ENCODE measurements at places on chromosomes 5 and 9. TPM values are rescaled to one million over a fixed set of nuclear protein-coding genes. Genes with fewer than 3 reads are reported as not detected.

- no peak for DNase-seq
- H3K4me1 ChIP-seq: no peaks in the 10 kb centered on the region
- no peaks in the 10 kb centered on the region for H3K27me3 ChIP-seq
Measured at GRCh38 chr5:72760259-72760658, 56.2 kb upstream of the TNPO1 start.

DNA sequence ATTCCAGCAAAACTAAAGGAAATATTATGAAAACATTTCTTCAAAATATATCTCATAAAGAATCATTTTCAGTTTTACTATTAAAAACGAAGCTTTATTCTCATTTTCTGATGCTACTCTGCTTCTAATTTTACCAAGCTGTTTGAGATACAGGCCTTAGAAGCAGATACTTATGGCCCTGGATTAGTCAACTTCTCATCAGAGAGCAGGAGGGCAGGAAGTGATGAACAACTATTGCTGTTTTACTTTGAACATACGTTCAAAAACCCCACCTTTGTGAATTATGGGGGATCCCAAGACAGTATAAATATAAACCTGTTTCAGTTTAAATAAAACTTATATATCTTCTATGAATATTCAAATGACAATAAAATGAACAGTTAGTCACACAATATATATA lies 16.0 kb downstream of the MPDZ start:
- H3K27me3 ChIP-seq: no peaks in the 10 kb centered on the region
- no peak overlapping the region for H3K27ac ChIP-seq
- DNase-seq: no peak
- no peaks in the 10 kb centered on the region for H3K4me1 ChIP-seq
- no peaks in the 10 kb centered on the region for H3K36me3 ChIP-seq
- H3K4me3 ChIP-seq: no peak overlapping the region

GRCh38 chr5:125346316-125346715 lies 599.9 kb upstream of the ZNF608 start:
- no peaks in the 10 kb centered on the region for H3K27me3 ChIP-seq
- H3K36me3 ChIP-seq: no peaks in the 10 kb centered on the region
- no peaks in the 10 kb centered on the region for H3K4me1 ChIP-seq

- DNase-seq: no peak
- H3K27me3 ChIP-seq: no peaks in the 10 kb centered on the region
- no peak overlapping the region for H3K4me3 ChIP-seq
- H3K36me3 ChIP-seq: no peaks in the 10 kb centered on the region
- no peak overlapping the region for H3K27ac ChIP-seq
Measured at GRCh38 chr5:107499237-107499636, 171.5 kb downstream of the EFNA5 start.

DNA sequence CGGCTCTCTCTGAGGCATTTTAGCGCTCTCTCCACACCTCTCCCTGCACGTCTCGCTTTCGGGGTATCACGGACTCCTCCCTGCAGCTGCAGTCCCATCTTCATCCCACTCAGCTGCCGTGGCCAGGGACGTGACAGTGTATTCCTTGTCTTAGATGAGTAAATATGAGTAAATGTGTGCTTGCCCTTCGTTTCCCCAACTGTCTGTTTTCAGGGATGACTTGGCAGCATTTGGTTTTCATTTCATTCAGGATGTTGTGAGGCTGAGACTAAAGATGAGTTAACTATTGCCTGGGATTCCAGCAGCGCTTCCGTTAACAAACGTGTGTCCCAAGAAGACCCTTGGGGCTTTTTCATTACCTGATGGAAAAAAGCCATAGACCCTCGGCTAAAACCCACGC lies 29.5 kb downstream of the GDNF start:
- H3K36me3 ChIP-seq: no peaks in the 10 kb centered on the region
- no peak for DNase-seq
- no peak overlapping the region for H3K27ac ChIP-seq
- H3K4me3 ChIP-seq: no peak overlapping the region
- peaks cover 2% of the 10 kb centered on the region for H3K27me3 ChIP-seq

DNA sequence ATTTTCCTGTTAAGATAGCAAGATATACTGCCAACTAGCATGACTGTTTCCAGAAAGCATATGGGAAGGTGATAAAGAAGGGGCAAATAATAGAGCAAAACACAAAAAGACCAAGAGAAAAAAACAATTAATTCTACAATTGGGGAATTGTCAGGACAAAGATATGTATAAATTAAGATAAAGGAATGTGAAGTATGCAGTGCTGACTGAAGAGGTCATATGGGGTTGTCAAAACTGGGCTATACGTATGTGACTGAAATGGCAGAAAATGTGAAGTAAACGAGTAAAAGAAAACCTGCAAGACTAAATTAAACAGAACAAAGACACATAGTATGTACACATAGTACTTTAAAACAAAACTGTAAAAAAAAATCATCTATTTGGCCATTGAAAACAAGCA lies 222.3 kb downstream of the ARL15 start:
- H3K27ac ChIP-seq: no peak overlapping the region
- no peaks in the 10 kb centered on the region for H3K36me3 ChIP-seq
- no peaks in the 10 kb centered on the region for H3K4me1 ChIP-seq
- H3K4me3 ChIP-seq: no peak overlapping the region
- no peak for DNase-seq
- no peaks in the 10 kb centered on the region for H3K27me3 ChIP-seq

GRCh38 chr5:82295144-82295543 lies 17.0 kb upstream of the RPS23 start:
- DNase-seq: no peak
- H3K27ac ChIP-seq: no peak overlapping the region
- H3K27me3 ChIP-seq: no peaks in the 10 kb centered on the region
- no peaks in the 10 kb centered on the region for H3K36me3 ChIP-seq
- no peaks in the 10 kb centered on the region for H3K4me1 ChIP-seq
- H3K4me3 ChIP-seq: no peak overlapping the region

DNA sequence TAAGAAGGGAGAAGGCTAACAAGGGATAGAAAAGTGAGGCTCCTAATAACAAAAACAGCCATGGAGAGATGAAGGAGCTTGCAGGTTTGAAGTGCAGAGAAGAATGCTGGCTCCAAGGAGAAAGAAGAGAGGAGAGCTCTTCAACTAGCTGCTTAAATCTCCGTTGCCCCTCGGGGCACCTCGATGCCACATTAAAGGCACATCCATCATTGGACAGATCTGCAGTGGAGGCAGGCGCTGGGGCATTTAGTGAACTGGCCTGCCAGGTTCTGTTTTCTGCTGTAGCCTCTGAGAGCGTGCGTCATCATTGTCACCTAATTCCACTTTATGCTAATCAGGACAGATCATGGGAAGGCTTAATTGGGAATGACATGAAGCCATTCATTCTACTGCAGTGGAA lies 1426.2 kb upstream of the WWC1 start:
- H3K27me3 ChIP-seq: no peaks in the 10 kb centered on the region
- H3K4me3 ChIP-seq: no peak overlapping the region
- H3K4me1 ChIP-seq: no peaks in the 10 kb centered on the region
- H3K36me3 ChIP-seq: no peaks in the 10 kb centered on the region

GRCh38 chr9:106333481-106333880 lies 529.5 kb upstream of the ZNF462 start:
- H3K27me3 ChIP-seq: no peaks in the 10 kb centered on the region
- H3K4me1 ChIP-seq: no peaks in the 10 kb centered on the region
- no peak for DNase-seq
- no peak overlapping the region for H3K4me3 ChIP-seq
- no peaks in the 10 kb centered on the region for H3K36me3 ChIP-seq
- no peak overlapping the region for H3K27ac ChIP-seq

- H3K4me3 ChIP-seq: no peak overlapping the region
Measured at GRCh38 chr5:19564036-19564435, 424.0 kb downstream of the CDH18 start.

GRCh38 chr5:31593665-31594064 lies 45.3 kb upstream of the PDZD2 start:
- no peaks in the 10 kb centered on the region for H3K27me3 ChIP-seq
- no peak for DNase-seq
- no peaks in the 10 kb centered on the region for H3K36me3 ChIP-seq
- no peaks in the 10 kb centered on the region for H3K4me1 ChIP-seq

DNA sequence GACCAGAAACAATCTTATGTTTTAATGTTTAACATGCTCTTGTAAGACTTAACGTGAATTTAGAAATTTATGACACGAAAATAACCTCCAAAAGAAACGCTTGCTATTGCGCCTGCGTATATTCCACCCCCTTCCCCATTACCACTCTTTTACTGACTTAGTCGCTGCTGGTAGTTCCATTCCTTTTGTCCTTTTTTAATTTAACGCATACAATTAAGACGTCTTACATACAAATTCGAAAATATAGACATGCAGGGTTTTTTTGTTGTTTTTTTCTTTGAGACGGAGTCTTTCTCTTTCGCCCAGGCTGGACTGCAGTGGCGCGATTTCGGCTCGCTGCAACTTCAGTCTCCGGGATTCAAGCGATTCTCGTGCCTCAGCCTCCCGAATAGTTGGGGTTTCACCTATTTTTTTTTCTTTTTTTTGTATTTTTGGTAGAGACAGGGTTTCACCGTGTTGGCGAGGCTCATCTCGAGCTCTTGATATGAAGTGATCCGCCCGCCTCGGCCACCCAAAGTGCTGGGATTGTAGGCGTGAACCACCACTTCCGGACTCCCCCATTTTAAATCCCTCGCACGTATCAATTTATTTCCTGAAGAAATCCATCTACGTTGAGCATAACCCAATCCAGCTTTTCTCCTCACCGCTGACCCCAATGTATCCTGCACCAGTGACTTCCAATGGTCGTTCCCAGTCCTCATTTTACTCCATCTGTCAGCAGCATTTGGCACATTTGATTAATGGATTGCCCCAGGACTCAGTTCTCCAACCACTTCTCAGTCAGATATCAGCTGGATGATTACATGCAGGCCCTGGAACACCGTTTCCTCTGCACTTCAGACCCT lies 684 bp upstream of the MED7 start:
- H3K4me3 ChIP-seq: peak overlapping the region; percentile 90
- H3K27ac ChIP-seq: peak overlapping the region; percentile 96
- peaks cover 8% of the 10 kb centered on the region for H3K36me3 ChIP-seq
- H3K27me3 ChIP-seq: no peaks in the 10 kb centered on the region

DNA sequence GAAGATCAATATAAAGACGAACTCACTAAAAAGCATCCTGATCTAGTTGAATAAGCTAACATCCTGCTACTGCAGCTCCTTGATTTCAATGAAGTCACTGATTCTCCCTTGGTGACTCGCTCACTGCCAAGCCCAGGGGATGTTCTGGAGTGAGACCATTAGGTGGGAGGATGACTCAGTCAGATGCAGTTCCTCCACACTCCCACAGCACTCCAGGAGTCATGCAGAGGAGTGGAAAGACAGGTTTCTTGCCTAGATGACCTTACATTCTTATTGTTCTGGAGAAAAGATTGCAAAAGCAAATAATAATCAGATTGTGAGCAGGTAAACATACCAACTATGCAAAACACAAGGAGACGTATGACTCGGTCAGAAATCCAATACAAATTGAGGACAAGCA lies 15.3 kb downstream of the GCNT4 start:
- H3K4me3 ChIP-seq: no peak overlapping the region
- H3K27ac ChIP-seq: no peak overlapping the region
- H3K27me3 ChIP-seq: no peaks in the 10 kb centered on the region

GRCh38 chr9:115292584-115293279 lies 174.8 kb upstream of the TNC start:
- H3K27ac ChIP-seq: no peak overlapping the region
- no peaks in the 10 kb centered on the region for H3K27me3 ChIP-seq
- no peak for DNase-seq
- no peaks in the 10 kb centered on the region for H3K4me1 ChIP-seq

- DNase-seq: no peak
- no peak overlapping the region for H3K4me3 ChIP-seq
- peaks cover 5% of the 10 kb centered on the region for H3K4me1 ChIP-seq
- no peak overlapping the region for H3K27ac ChIP-seq
- H3K27me3 ChIP-seq: no peaks in the 10 kb centered on the region
- peaks cover 7% of the 10 kb centered on the region for H3K36me3 ChIP-seq
Measured at GRCh38 chr5:10688651-10689171, 72.3 kb downstream of the DAP start.

DNA sequence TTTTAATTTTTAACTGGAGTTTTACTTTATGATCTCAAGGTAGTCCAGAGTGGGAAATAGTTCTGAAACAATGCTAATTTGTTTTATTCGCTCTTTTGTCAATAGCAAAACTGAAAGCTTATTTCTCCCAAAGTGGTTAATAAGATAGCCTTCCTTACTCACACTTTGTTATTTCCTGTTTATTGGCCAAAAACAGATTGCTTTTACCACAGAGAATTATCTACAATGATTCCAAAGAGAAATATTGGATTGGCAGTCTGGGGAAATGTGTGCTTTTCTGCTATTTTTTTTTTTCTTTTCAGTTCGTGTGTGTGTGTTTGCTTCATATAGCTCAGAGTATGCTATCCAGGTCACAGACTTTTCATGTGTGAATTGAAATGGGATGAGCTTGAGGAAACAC lies 756.7 kb upstream of the RGMB start:
- no peaks in the 10 kb centered on the region for H3K4me1 ChIP-seq
- H3K27me3 ChIP-seq: no peaks in the 10 kb centered on the region
- H3K36me3 ChIP-seq: no peaks in the 10 kb centered on the region
- H3K27ac ChIP-seq: no peak overlapping the region
- no peak overlapping the region for H3K4me3 ChIP-seq
- DNase-seq: no peak

- H3K4me1 ChIP-seq: peaks cover 65% of the 10 kb centered on the region
- H3K27me3 ChIP-seq: no peaks in the 10 kb centered on the region
- no peak for DNase-seq
- no peak overlapping the region for H3K4me3 ChIP-seq
Measured at GRCh38 chr9:114894609-114895433, 35.6 kb downstream of the TNFSF8 start.

DNA sequence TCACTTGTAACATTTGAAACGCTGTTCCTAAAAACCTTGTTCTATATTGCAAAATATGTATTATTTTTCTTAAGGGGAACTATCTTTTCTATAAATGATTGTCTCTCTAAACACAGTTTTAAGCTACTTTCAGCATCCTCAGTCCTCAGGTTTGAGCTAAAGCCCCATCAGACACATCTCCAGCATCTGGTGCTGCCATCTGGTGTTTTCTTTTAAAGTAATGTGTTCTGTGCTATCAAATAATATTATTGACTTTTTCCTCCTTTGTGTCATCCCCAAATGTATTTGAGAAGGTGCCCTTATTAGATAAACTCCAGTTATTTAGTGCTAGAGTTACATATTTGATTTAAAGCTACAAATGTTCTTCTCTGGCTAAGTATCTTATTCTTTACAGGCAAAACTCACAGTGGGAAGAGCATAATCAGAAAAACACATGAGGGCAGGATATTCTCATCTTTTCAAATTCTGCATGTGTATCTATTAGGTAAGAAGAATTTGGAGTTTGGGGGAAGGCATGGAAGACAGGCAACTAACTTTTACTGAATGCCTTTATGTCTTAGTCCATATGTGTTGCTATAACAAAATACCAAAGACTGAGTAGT lies 27.5 kb downstream of the ZNF474 start:
- no peak overlapping the region for H3K27ac ChIP-seq
- no peaks in the 10 kb centered on the region for H3K36me3 ChIP-seq
- DNase-seq: no peak
- no peaks in the 10 kb centered on the region for H3K27me3 ChIP-seq

Gene PNPLA7
- 22.6 TPM for total RNA-seq

Gene UGT3A1
- not detected for total RNA-seq

Gene IL5
- total RNA-seq: not detected

Gene SLC34A1
- total RNA-seq: not detected

Gene INSL4
- total RNA-seq: not detected

Gene ZFR
- total RNA-seq: 74.6 TPM

Gene STXBP1
- 0.62 TPM for total RNA-seq

Gene CDC14B
- total RNA-seq: 8.5 TPM

Gene LMAN2
- 89.4 TPM for total RNA-seq

Gene SLC36A3
- total RNA-seq: not detected

Gene SDHA
- total RNA-seq: 137 TPM

All from B cell (primary cell).